ENCODE measurements at places on chromosomes 1 and 21. TPM values are rescaled to one million over a fixed set of nuclear protein-coding genes. Genes with fewer than 3 reads are reported as not detected.

GRCh38 chr1:94603663-94604062 is 62.1 kb upstream of the F3 start:
- no peak for DNase-seq

GRCh38 chr1:59219916-59220315 is 77.0 kb upstream of the FGGY start:
- no peak for DNase-seq

DNA sequence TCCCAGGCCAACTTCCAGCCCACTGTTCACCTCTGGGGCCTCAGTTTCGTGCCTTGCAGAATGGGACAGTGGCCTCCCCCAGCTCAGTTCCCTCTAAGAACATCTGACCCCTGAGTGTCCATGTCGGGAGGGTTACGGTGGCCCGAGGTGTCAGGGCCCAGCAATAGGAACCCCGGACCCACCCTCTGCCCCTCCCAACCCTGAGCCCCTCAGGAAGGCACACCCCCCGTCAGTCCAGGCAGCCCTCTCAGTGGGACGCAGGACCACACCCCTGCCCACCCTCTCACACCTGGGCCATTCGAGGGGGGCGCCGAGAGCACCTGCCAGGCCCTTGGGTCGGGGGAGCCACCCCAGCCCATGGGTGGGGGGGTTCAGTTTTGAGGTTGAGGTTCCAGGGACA is 447 bp downstream of the TTC34 start:
- DNase-seq: no peak

DNA sequence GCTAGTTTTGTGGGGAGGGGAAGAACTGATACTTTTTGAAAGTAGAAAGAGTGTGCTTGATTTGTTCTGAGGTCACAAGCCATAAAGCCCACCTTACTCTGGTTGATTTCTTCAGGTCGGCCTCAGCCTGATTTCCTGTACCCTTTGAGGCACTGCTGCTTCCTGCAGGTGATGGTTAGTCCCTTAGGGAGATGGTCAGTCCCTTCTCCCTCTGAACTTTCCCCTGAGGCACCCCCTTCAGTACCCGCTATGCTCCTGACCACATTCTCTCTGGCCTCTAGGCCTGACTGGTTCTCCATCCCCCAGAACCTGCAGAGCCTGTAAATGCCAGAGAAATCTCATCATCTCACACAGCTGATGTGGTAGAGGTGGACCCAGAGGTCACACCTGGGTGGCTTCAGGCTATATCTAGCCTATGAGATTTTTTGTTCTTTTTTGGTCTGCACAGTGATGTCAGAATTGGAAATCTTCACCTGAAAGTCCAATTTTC is 15.0 kb upstream of the ID3 start:
- DNase-seq: peak; percentile 64

DNA sequence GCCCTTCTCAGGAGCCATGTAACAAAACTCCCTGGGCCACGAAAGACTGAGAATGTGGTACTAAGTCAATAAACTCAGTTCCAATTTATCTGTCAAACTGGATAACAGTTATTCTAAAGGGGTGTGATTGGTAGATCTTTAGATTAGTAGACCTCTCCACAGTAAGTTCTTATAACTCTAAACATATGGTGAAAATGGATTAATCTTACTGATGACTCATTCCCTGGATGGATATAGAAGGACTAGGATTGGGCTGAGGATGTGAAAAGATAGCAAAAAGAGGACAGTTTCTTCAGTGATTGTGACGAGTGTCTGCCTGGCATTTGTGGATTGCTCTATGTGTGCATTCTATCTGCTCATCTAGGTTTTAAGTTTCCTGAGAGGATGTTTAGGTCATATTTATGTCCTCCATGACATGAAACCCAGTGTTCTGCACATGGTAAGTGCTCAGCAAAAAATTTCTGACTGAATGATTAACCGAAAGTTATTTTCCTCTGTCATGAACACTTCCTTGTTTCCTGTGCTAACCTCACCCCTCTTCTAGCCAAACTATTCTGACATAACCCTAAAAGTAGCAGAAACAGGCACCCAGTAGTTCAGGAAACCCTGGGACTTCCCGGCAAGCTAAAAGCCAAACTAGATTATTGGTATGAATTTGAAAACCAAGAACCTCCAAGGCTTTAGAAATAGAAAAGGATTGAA is 397.5 kb upstream of the PLXNA2 start:
- no peak for DNase-seq

DNA sequence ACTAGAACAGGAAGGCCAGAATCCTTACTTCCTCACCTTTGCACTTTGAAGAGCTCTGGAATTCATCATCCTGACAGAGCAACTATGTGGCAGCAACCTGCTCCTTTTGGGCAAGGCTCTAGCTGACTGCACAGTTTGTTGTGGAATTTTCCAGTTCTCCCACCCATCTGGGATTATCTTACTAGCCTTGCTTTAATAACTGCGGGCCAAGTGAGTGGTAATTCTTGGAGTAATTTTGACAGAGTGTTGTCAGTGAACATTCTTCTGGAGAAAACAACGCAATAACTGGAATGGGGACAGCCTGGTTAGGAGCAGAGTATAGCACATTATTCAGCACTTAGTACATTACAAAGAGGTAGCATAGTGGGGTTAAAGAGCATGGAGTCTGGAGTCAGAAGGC is 75.3 kb downstream of the NTMT2 start:
- no peak for DNase-seq

DNA sequence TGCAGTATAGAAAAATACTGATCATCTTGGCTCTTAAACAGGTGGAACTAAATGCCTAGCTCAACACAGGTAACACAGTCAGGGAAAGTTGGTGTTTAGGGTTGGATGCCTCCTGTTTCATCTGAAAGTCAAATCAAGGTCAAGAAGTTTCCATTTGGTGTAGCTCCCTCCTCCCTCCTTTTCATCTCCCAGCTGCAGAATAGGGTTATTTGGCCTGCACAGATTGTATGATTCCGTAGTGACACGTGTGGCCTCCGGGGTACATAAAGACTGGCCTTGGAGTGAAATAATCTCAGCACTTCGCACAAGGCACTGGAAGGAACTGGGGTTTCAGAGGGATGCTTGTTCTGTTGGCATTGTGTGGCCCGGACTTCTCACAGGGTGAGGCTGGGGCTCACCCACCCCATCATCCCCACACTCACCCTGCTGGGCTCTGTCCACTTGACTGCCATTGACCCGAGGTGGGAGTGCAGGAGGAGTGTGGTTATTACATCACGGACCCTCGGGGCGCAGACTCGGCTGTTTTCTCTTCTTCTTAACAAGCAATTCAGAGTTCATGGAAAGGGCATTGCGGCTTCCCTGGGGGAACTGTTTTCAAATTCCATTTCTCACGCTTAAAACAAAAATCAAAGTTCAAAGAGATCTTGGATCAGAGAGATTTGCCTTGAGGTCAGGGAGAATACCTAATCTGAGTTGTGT is 18.4 kb downstream of the IGSF5 start:
- no peak for DNase-seq

DNA sequence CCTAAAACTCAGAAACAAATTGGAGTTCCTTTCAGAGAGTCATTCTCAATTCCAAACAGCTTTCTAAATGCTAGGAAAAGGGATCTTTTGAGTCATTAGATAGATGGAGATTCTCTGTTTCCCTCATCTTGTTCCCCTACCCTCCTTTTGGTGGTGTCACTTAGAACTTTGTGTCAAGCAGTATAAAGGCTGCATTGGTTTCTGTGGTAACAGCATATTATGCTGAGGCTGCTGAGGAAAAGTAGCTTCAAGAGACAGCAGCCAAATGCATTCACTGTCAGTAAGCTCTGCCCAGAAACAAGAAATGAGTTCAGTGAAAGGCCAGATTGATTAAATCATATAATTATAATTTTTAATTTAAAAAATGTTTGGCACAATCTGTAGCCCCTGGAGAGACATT is 144.1 kb downstream of the LRRC40 start:
- DNase-seq: no peak

- peak; percentile 39 for DNase-seq
These were observed 151.8 kb upstream of the B3GALT2 start for GRCh38 chr1:193338194-193338593.

- no peak for DNase-seq
These were observed 24.5 kb downstream of the NEK2 start for GRCh38 chr1:211650904-211651303.

DNA sequence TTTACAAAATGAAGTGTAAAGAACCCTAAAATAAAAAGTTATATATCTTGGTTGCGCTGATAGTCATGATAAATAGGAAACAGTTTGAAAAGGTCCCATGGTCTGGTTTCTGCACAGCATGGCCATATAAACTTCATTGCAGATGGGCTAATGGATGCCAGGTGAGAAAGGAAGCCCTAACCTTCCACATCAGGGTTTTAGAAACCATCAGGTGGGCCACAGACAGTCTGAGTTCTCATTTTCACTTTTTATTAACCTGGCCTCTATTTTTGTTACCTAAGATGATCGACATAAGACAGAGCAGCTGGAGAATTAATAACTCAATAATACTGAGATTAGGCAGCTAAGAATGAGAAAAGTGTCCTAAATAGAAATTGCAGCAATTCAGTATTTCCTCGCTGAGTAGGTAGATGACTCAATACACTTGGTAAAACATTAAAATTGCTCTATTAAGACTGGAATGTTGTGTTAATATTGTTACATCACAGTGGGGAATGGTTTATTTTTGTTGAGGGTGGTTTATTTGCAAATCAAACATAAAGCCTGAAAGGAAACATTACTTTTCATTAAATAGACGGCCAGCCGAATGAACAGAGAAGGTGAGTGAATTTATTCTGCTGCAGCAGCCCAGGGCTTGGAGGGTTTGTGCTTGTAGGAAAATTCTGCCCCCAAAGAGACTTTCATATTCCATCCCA is 21.1 kb downstream of the C1orf21 start:
- no peak for DNase-seq

- no peak for DNase-seq
These were observed 720 bp downstream of the SUSD4 start for GRCh38 chr1:223363057-223363855.

GRCh38 chr1:35894183-35894582 is 11.2 kb downstream of the AGO1 start:
- no peak for DNase-seq

GRCh38 chr1:21355956-21356355 is 65.7 kb upstream of the ECE1 start:
- DNase-seq: no peak

DNA sequence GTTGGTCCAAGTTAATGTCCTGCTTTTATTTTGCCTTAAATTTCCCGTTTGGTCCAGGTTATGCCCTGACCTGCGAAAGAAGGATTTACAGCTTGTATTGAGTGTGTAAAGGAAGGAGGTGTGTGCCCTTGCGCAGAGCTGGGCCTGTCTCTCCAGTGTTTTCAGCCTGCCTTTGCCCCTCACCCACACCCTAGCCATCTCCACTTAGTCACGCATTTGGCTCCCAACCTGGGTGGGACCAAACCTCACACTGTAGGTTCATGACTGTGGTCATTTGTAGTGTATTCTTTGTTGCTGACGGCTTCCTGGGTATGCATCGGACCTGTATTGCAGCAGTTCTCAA is 572 bp upstream of the SRSF10 start:
- DNase-seq: no peak

DNA sequence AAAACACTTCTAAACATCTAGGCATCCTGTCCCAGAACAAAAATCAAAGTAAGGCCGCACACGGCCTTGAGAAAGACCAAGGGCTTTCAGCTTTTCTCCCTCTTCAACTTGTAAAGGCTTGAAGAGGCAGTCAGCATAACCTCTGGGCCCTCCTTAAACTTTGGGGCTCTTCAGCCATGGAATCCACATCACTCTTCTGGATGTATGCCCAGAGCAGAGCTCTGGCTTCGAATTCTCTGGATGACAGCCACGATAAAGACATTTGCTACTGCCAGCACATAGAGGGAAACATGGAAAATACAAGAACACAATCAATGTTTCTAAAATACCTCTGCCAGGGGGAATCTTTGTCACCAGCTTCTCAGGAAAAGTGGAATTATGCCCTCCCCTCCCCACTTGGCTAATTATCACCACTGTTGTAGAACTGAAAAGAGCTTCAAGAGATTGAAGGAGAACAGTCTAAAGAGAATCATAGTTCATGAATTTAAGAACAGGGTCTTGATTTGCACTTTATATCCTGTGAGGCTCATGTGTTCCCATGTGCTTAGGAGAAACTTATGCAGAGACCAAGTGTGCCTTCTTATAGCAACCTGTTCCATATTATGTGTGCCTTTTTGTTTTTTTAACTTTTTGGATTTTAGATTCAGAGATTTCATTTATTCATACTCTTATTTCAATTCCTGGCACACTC is 39.0 kb upstream of the DPT start:
- peak; percentile 45 for DNase-seq

DNA sequence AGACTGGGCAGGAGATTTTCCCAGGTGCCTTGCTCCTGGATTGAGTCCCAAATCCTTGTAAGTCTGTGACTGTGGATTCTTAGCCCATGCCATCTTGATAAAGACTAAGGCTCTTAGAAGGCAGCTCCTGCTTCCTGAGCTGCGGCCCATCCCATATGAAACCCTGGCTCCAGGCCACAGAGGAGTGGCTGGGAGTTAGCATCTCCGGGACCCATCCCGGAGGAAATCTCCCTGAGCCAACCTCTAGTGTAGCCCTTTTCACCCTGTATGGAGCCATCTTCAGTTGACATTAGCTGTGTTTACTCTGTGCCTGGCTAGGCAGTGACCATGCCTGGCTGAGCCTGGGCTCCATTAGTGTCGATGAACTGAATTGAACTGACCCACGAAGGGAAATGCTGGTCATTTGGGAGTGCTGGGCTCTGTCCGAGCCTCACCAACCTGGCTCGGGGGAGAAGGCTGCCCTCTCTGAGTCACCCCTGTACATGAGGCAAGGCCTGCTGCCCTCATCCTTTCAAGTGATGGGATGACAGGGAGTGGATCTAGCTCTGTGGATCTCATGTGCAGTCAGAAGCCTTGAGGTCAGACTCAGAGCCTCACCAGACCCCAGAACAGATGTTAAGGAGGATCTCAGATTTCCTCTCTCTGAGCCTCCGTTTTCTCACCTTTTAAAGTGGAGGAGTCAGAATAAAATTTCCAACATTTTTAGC is 37.5 kb downstream of the LGR6 start:
- no peak for DNase-seq

GJB3 gene
- 203 TPM for polyA plus RNA-seq

FAM151A gene
- polyA plus RNA-seq: not detected

CLCA4 gene
- polyA plus RNA-seq: not detected

LRRC39 gene
- polyA plus RNA-seq: 0.09 TPM

TMEM52 gene
- polyA plus RNA-seq: 1.8 TPM

GBP5 gene
- polyA plus RNA-seq: not detected

AVPR1B gene
- not detected for polyA plus RNA-seq

All from foreskin keratinocyte (primary cell).